T-helper 2 cell treated with Interferon-gamma antibody and Interleukin-4, amounts not matched to agents 100 ng/mL and 5 ng/mL, for 36 hours (primary cell): ENCODE measurements at places on chromosomes 5 and 9. TPM values are rescaled to one million over a fixed set of nuclear protein-coding genes. Genes with fewer than 3 reads are reported as not detected.

Gene KCNV2
- total RNA-seq = not detected in 2 replicates

Gene SEMA5A
- total RNA-seq = 1.1 and 1.3 TPM in 2 replicates

Gene DDX4
- total RNA-seq = 0.98 and 1.5 TPM in 2 replicates

Gene DNAJC21
- 51.9 and 52.0 TPM in 2 replicates for total RNA-seq
